ENCODE measurements at places on chromosomes 5 and 9.

GRCh38 chr9:126532951-126533925 is 80.5 kb upstream of the LMX1B start:
- DNase-seq: no peak

DNA sequence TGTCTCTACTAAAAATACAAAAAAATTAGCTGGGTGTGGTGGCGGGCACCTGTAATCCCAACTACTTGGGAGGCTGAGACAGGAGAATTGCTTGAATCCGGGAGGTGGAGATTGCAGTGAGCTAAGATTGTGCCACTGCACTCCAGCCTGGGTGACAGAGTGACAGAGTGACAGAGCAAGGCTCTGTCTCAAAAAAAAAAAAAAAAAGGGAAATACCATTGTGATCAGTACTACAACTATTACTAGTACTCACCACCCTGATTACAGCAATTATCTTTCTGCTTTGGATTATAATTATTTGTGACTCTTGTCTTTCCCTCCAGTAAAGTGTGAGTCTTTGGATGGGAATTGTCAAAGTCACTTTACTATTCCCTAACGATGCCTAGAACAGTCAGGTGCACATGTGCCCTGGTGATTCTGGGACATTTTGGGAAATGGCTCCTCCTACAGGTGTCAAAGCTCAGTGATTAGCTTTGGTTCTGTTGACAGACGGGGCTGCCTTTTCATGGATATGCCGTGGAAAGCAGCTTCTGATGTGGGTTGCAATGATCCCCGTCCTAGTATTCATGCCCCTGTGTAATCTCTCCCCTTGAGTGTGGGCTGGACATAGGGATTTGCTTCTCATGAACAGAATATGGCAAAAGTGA is 31.8 kb upstream of the FRRS1L start:
- no peak for DNase-seq

- DNase-seq: no peak
Measured at GRCh38 chr5:114362197-114362976, 517 bp downstream of the KCNN2 start.

DNA sequence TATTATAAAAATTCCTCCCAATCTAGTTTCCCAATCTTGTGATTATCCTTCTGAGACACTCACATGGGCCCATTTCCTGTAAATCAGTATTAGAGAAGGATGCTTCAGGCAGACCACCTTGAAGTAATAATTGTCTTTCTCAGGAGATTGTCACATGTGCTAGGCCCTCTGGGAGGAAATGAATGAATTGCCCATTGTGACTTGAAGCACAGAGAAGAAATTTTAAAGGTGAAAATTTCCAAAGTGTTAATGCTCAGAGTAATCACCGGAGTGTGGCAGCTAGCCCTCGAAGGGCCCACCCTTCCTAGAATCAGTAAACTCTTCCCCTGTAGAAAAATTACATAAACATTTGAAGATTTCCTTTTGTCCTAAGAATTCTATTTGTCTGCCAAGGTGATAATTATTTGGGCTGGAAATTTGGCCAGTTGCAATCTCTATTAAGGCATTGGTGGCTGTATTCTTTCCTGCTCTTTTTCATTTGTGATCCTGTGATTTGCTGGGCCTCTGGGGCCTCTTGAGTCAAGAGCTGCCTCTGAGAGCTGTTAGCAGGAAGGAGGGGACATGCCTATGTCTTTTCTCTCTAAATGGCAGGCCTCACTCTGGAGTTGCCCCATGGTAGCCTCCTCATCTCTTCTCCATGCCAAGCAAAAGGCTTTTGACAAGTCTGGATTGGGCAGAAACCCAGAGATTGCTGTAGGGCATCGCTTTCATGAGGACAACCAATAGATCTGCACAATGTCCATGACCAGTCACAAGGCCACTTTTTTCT is 371.5 kb upstream of the ACTBL2 start:
- DNase-seq: no peak

DNA sequence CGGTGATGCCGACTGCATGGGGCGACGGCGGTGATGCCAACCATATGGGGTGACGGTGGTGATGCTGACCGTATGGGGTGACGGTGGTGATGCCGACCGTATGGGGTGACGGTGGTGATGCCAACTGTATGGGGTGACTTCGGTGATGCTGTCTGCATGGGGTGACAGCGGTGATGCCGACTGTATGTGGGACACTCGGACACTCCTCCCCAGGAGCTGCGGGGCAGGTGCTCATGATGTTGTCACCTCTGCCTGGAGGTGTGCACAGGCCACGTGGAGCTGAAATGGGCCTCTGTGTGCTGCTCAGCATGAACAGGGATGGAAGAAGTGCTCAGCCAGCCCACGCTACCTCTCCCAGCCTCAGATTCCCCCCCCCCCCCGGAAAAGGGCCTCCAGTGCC is 171.8 kb downstream of the OLFM1 start:
- no peak for DNase-seq

DNA sequence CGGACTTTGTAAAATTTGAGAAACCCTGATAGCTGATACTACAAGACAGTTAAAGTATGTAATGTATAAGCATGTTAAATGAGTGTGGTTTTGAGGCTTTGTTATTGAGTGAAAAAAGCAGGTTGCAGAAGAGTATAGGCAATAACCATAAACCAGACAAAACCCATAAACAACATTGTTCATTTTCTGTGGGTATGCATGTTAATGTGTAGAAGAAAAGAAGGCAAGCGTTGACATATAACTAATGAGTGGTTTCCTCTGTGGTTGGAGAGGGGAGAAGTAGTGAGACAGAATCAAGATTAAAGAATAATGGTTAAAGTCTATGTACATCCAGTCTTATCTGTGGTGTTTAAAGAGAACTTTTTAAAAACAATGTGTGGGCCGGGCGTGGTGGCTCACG is 26.2 kb downstream of the RAD23B start:
- DNase-seq: no peak

GRCh38 chr9:131624636-131625507 is 79.5 kb downstream of the PRRT1B start:
- DNase-seq: no peak

DNA sequence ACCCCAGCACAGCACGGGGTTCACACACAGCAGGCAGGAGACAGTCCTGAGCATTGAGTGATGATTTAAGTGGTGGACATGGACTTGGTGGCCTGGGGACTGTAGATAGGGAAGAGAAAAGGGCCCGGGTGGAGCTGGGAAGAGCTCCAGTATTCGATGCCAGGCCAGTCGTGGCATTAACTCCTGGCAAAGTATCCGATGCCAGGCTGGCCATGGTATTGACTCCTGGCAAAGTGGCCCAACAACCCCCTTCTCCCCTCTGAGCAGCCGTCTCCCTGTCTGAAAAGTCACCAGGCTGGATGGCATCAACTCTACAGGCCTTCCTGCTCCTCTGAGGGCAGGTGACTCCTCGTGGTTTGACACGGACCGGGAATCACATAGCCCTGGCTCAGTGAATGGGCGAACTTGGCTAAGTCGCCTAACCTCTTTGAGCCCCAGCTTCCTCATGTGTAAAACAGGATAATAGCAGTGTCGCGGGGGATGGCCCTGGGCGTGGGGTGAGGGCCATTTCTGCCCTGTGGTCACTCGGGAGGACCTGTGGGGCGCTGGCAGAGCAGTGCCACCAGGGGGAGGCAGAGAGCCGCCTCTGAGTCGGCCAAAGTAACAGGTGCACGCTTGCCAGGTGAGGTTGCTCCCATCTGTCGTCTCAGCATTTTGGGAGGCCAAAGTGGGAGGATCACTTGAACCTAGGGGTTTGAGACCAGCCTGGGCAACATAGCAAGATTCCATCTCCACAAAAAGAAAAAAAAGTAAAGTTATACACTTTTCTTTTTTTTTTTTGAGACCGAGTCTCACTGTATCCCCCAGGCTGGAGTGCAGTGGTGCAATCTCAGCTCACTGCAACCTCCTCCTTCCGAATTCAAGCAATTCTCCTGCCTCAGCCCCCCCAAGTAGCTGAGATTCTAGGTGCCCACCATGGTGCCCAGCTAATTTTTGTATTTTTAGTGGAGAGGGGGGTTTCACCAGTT is 5.7 kb upstream of the SEC16A start:
- DNase-seq: peak; percentile 62

GRCh38 chr9:112061152-112061740 is 113.9 kb downstream of the SUSD1 start:
- peak; percentile 18 for DNase-seq

GRCh38 chr5:61386045-61386800 is 54.2 kb downstream of the ZSWIM6 start:
- DNase-seq: no peak

DNA sequence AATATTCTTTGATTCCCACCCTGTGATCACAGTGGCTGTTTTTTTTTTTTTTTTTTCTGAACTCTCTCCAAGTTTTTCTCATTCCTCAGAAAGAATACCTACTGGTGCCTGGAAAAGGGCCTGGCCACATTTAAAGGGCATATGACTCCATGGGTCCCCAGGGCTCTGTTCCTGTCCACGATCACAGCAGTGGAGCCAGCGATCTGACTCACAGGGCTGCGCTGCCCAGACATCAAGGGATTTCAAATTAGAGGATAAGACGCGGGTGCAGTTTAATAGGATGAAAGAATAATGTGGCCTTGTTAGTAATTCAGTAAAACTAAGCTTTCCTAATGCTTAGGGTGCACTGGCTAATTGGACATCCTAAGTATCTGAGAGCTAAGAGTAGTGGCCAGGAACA is 175.1 kb upstream of the MSX2 start:
- no peak for DNase-seq

- no peak for DNase-seq
Measured at GRCh38 chr5:117945258-117945657, 1043.1 kb downstream of the DTWD2 start.

DNA sequence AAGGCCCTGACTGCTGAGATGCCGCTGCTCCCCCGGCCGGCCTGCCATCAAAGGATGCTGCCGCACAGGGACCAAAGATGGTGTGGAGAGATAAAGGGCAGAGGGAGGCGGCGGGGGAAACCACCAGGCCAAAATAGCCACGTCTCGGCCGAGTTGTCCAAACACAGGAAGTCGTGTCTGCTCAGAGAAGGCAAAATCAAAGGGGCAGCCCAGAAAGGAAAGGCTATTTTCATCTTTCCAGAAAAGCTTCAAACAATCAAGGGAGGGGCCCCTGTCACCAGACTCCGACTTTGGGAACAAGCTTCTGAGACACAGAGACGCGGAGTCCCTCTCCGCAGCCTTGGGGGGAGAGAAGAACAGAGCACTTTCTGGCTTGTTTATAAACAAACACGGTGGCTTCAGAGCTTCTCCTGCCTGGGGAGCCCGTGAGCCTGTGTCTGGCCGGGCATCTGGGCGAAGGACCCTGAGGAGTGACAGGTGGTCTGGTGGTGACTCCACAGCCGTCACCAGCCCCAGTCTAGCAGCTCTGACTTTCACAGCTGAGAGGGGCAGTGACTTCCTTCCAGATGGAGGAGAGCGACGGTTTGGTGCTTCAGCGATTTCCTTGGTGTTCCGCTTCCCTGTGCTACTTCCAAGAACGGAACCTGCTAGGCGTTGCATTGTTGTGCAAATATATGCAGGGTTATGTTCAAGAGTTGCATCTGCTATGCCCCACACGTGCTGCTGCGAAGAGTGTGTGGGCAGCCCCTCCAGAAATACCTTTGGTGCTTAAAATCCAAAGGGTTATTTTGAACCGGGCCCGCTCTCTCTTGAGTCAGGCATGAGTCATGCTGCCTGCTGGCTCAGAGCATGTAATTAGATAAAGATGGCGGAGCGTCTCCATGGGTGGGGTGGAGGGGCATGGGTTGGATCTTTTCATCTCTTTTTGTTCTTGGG is 24.0 kb downstream of the ADAMTSL2 start:
- no peak for DNase-seq

- DNase-seq: no peak
Measured at GRCh38 chr5:108101821-108102220, 280.1 kb downstream of the FBXL17 start.

DNA sequence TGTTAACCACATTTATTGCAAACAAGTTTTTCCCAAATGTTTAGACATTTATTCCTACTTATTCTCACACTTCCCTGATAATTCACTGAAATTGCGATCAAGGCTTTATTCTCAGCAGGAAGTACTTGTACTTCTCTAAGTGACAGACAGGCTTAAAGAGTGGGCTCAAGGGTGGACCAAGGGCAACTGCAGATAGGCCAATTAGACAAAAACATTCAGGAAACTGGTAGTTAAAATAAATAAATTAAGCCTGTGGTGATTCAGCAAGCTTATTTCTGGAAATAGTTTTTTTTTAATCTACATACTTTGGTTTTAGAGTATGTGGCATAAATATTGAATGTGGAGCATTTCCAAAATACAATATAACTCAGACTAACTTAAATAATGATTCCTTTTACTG is 136.1 kb downstream of the UGCG start:
- DNase-seq: no peak

- no peak for DNase-seq
Measured at GRCh38 chr5:128195316-128195715, 111.8 kb downstream of the SLC12A2 start.

GRCh38 chr5:29114331-29114768 is 2076.0 kb upstream of the CDH9 start:
- no peak for DNase-seq

- peak; percentile 26 for DNase-seq
Measured at GRCh38 chr9:21559402-21560280, 77.5 kb upstream of the IFNE start.

GRCh38 chr5:146565764-146566367 is 49.9 kb upstream of the GPR151 start:
- peak; percentile 35 for DNase-seq

DNA sequence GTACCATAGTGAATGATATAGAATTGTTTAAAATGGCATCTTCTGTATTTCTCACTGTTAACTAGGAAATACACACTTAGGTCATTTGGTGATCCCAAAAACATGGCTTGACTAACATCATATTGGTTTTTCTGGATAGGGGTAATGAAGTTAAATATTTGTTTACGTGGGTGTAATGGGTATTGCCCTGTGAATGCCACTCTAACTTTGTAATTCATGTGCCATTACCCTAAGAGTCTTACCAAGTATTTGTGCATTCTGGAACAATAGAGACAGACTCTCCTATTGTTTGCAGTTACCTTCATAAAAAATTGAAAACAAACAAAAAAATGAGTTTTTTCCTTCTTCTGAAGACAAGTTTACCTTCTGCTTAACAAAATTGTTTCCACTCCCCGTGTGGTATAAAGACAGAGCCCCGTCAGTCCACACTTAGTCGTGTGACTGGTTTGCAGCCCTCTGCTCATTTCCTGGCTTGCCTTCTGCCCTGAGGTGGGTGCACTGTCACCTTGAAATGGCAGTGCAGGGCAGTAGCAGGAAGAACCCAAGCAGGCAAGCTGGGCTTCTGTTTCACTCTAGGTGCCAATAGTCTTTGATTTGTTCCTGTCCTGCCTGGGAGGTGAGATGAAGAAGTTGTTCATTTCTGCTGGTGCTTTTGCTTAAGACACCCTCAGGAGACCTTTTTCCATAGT is 9.6 kb upstream of the CATSPER3 start:
- DNase-seq: no peak
